ENCODE measurements at places on chromosomes 1 and 21. TPM values are rescaled to one million over a fixed set of nuclear protein-coding genes. Genes with fewer than 3 reads are reported as not detected.

DNA sequence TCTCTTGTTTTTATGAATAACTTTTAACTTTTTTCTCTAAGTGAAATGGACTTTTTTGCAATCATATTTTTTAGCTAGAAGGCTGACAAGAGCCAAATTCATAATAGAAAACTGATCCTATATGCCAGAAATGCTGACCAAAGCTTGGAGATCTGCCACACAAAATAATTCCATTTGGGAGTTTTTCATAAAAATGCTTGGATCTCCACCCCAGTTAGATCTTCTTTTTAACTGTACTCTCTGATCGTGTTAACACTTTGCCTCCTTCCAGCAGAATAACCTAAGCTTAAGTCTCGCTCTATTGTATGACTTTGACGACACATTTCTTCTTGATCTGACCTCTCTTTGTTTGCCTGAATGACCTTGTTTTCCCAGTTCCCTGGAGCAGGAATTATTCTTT, 16.8 kb downstream of the FLG2 start:
- H3K4me1 ChIP-seq, result no peaks in the 10 kb centered on the region
- H3K27me3 ChIP-seq, result no peaks in the 10 kb centered on the region
- no peak for DNase-seq

DNA sequence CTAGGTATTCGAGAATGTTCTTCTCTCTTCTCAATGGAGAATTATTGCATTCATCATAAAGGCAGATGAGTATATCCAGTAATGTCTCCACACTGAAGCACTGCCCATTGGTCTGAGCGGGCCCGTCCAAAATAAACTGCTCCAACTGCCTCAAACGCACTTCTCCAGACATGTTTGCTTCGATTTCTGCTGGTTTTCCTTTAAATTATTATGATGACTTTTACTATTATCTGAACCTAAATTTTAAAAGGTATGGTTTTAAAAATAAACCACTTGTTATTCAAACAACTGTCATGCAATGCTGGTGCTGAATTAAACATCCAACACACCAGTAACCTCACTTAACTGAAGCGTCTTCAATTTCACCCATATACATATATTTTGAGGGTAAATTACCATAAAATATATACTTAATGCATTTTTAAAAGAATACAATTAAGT, 1.3 kb downstream of the CDC42BPA start:
- H3K27me3 ChIP-seq, result no peaks in the 10 kb centered on the region
- no peak for DNase-seq
- H3K4me3 ChIP-seq, result peak overlapping the region; percentile 87

GRCh38 chr1:107135463-107135862, 5.4 kb upstream of the NTNG1 start:
- H3K36me3 ChIP-seq, result no peaks in the 10 kb centered on the region
- H3K4me1 ChIP-seq, result peaks cover 10% of the 10 kb centered on the region
- no peak overlapping the region for H3K4me3 ChIP-seq

DNA sequence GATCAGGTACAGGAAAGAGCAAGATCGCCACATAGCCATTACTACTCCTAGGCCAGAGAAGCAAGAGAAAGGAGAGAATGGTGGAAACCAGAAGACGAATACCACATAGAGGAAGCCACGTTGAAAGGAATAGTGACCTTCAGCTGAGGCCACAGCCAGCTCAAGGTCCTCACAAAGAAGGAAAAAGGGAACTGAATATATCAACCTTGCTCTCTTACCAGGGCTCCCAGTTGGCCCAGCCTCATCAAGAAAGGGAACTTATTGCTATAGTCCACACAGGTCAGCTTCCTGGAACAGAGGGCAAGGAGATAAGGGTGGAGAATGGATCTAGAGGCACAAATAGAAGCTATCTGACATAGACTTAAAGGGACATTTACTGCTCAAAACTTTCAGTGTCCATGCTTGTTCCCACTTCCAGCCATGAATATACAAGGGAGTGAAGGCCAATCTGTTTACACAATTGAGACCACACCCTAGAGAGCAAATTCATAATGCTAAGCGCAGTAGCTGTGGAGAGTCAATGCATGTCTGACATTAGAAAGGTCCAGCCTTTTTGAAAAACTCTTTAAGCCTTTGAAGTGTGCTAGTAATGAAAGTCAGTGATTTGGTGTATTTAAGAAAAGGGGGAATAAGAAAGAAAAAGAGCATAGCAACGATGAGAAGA, 120.7 kb upstream of the ZC3H11B start:
- H3K4me3 ChIP-seq, result no peak overlapping the region
- H3K27ac ChIP-seq, result no peak overlapping the region
- no peaks in the 10 kb centered on the region for H3K36me3 ChIP-seq
- DNase-seq, result no peak
- H3K4me1 ChIP-seq, result no peaks in the 10 kb centered on the region

DNA sequence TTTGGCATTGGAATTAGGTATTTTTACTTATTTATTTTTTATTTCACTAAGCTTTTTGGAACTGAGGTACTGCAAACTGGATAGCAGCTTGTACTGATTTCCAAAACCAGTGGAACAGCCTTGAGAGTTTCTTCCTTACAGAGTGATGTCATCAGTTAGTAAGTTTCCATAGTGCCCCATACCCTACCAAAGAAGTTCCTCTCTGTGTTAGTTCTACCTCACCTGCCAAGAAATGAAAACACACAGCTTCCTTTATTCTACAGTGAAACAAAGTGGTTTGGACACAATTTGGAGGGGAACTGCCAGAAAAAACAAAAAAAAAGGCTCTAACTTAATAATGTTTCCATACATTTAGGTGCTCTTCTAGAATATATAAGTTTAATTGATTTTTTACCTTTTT, 430.9 kb upstream of the ADGRL2 start:
- no peak overlapping the region for H3K27ac ChIP-seq
- H3K27me3 ChIP-seq, result no peaks in the 10 kb centered on the region
- no peak for DNase-seq
- no peaks in the 10 kb centered on the region for H3K36me3 ChIP-seq
- no peaks in the 10 kb centered on the region for H3K4me1 ChIP-seq
- no peak overlapping the region for H3K4me3 ChIP-seq

GRCh38 chr1:22342734-22343191, 108.9 kb upstream of the ZBTB40 start:
- no peak overlapping the region for H3K4me3 ChIP-seq
- H3K27ac ChIP-seq, result no peak overlapping the region
- no peaks in the 10 kb centered on the region for H3K4me1 ChIP-seq

DNA sequence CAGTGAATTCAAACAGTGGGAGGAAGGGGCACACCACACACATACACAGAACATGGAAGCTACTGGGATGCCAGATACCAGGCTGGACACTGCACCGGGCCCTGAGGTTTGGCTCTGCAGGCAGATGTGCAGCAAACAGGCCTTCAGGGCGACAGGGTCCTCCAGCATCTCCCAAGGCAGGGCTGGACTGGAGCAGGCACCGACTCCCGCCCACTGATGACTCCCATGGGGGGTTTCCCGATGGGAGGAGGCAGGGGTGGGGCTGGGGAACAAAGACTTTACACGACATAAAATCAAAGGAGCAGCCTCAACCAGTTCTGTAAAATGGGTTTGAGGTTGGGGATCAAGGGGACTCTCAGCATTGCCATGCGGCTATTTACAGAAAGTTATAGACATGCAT, 118.1 kb downstream of the SYT2 start:
- no peak overlapping the region for H3K4me3 ChIP-seq
- no peak for DNase-seq
- no peak overlapping the region for H3K27ac ChIP-seq
- peaks cover 32% of the 10 kb centered on the region for H3K4me1 ChIP-seq
- H3K27me3 ChIP-seq, result no peaks in the 10 kb centered on the region

GRCh38 chr1:24502065-24502708, 449 bp upstream of the RCAN3 start:
- peak overlapping the region; percentile 70 for H3K4me3 ChIP-seq
- H3K27ac ChIP-seq, result peak overlapping the region; percentile 83
- peaks cover 28% of the 10 kb centered on the region for H3K4me1 ChIP-seq
- H3K36me3 ChIP-seq, result no peaks in the 10 kb centered on the region

Gene BARHL2
- total RNA-seq, result not detected

Gene OR14K1
- total RNA-seq, result not detected

Gene NOS1AP
- 5.4 TPM for total RNA-seq

All from upper lobe of left lung (tissue), 6 donors.